ENCODE measurements at places on chromosomes 5 and 9.

DNA sequence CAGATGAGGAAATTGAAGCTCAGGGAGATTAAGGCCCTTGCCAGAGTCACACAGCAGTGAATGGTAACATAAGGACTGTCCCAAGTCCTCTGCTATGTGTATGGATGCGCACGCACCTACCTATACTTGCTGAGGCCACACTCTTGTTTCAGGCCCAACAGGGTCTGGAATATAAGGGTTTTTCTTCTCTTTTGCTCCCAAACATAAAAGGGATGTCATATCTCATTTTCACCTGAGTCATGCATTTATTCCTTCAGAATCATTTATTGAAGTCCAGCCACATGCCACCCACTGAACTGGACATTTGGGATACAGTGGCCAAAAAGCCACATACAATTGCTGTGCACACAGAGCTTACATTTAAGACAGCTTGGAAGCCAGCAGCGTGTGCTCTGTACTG, 92.0 kb downstream of the SH3TC2 start:
- no peak for DNase-seq

GRCh38 chr5:84384604-84385575, at the start of gene EDIL3:
Gene EDIL3, minus strand, starts transcription at chr5:84384880. Its CDS starts 506 bp downstream, at chr5:84384374.
- DNase-seq = no peak

- DNase-seq = no peak
Measured at GRCh38 chr9:126763130-126763764, 41.6 kb upstream of the ZBTB43 start.

GRCh38 chr9:137647096-137647714, 28.4 kb downstream of the EHMT1 start:
- no peak for DNase-seq

DNA sequence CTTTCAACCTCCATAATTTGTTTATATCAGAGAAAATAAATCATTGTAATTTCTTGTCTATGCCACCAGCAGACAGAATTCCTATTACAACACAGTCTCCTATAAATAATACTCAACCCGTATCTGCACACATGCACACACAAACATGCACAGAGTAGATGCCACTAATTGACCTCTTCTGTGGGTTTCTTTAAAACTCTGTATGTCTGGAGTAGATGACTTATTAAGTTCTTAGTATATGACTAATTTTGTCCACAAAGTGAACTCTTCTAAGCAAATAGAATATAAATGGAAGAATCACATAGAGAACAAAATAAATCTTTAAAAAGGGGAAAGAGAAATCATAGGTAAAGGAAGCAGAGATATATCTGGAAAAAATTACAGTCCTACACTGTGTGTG, 452.3 kb downstream of the MTRR start:
- DNase-seq = no peak

DNA sequence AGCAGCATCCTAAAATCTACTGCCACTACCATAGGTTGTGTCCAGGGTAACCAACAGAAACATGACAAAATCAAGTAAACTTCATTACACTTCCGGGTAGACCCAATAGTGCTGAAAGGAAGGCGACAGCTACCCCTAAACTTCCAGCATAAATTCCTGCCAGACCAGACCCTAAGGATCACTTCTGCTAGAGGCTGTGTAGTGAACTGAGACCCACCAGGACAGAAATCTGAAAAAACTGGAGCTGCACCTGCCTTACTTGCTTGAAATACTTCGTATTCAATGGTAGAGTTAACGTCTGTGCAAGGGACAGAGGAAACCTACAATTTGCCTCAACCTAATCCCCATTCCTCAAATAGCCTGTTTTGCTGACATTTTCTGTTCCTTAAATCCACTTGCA, 1.0 kb upstream of the SECISBP2 start:
- no peak for DNase-seq

GRCh38 chr5:137287569-137287968, 211.6 kb downstream of the SPOCK1 start:
- DNase-seq = no peak
